Fibroblast of the aortic adventitia (primary cell): ENCODE measurements at places on chromosomes 3 and 15. TPM values are rescaled to one million over a fixed set of nuclear protein-coding genes. Genes with fewer than 3 reads are reported as not detected.

The CRYGS gene
- total RNA-seq: 1.3 TPM in 1 of 2 replicates, not detected in the other

DNA sequence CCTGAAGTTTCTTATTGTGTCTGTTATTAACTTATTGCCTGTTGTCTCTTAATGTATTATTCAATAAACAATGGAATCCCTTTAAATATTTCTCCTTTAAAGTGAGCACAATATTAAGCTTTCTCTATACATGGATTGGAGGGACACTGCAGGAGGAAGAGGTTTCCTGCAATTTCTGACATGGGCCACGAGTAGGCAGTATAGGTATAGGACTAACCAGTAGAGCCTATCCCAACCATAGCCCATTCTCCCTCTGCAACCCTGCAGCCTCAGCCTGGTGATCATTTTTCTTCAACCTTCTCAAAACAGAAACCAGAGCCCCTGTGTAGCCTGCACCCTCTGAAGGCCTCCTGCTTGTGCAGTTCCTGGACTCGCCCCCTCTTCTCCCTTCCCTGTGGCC lies 124.8 kb downstream of the NEK10 start:
- DNase-seq: no peak

GRCh38 chr15:81819924-81820635 lies 225.7 kb downstream of the MEX3B start:
- no peak for DNase-seq

DNA sequence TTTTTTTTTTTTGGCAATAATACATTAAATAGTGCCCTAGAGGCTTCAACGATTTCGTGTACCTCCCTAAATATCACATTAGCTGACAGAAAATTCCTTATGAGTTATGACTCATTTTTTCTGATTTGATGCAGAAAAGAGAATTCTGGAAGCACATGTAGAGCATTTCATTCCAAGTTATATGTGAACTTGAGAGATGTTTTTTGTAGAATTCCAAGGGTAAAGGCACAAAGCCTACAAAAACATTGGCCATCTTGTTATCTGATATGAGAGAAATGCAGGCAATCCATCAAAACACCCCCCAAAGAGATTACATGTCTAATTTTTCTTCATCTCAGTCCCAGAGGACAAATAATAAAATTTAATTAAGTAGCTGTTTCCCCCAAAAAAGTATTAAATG lies 6.7 kb upstream of the PFN2 start:
- DNase-seq: peak; percentile 92

DNA sequence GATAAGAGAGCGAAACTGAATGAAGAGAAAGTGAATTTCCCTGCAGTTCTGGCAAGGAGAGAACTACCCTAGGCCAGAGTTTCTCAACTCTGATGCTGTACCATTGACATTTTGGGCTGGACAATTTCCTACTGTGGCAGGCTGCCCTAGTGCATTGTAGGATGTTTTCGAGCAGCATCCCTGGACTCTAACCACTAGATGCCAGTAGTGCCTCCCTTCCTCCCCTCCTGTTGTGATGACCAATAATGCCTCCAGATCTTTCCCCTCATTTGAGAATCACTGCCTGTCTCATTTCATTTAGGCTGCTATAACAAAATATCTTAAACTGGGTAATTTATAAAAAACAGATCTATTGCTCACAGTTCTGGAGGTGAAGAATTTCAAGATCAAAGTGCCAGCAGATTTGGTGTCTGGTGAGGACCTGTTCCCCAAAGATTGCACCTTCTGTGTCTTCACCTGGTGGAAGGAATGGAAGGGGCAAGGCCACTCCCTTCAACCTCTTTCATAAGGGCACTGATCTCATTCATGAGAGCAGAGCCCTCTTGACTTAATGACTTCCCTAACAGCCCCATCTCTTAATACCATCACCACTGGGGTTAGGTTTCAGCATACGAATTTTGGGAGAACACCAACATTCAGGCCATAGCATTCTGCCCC lies 188.9 kb upstream of the MEIS2 start:
- DNase-seq: peak; percentile 5
